Glutamatergic neuron (in vitro differentiated cells): ENCODE measurements at places on chromosomes 1 and 21. TPM values are rescaled to one million over a fixed set of nuclear protein-coding genes. Genes with fewer than 3 reads are reported as not detected.

GRCh38 chr1:33724348-33724747 lies 139.5 kb upstream of the HMGB4 start:
- H3K4me3 ChIP-seq, result no peak overlapping the region
- no peaks in the 10 kb centered on the region for H3K36me3 ChIP-seq
- H3K27me3 ChIP-seq, result no peaks in the 10 kb centered on the region

- H3K27me3 ChIP-seq, result peaks cover 6% of the 10 kb centered on the region
- H3K4me1 ChIP-seq, result peaks cover 15% of the 10 kb centered on the region
- H3K27ac ChIP-seq, result no peak overlapping the region
- no peak overlapping the region for H3K4me3 ChIP-seq
- no peaks in the 10 kb centered on the region for H3K36me3 ChIP-seq
- no peak for DNase-seq
Observed at GRCh38 chr1:53482441-53483153, 23.4 kb downstream of the DMRTB1 start.

- H3K36me3 ChIP-seq, result no peaks in the 10 kb centered on the region
- H3K27ac ChIP-seq, result no peak overlapping the region
- H3K4me1 ChIP-seq, result peaks cover 38% of the 10 kb centered on the region
- peaks cover under 1% of the 10 kb centered on the region for H3K27me3 ChIP-seq
- no peak for DNase-seq
- H3K4me3 ChIP-seq, result no peak overlapping the region
Observed at GRCh38 chr1:208179263-208179816, 64.8 kb downstream of the PLXNA2 start.

- DNase-seq, result no peak
- H3K4me1 ChIP-seq, result peaks cover 37% of the 10 kb centered on the region
- no peak overlapping the region for H3K27ac ChIP-seq
Observed at GRCh38 chr1:201751872-201752271, 77.1 kb upstream of the IPO9 start.

DNA sequence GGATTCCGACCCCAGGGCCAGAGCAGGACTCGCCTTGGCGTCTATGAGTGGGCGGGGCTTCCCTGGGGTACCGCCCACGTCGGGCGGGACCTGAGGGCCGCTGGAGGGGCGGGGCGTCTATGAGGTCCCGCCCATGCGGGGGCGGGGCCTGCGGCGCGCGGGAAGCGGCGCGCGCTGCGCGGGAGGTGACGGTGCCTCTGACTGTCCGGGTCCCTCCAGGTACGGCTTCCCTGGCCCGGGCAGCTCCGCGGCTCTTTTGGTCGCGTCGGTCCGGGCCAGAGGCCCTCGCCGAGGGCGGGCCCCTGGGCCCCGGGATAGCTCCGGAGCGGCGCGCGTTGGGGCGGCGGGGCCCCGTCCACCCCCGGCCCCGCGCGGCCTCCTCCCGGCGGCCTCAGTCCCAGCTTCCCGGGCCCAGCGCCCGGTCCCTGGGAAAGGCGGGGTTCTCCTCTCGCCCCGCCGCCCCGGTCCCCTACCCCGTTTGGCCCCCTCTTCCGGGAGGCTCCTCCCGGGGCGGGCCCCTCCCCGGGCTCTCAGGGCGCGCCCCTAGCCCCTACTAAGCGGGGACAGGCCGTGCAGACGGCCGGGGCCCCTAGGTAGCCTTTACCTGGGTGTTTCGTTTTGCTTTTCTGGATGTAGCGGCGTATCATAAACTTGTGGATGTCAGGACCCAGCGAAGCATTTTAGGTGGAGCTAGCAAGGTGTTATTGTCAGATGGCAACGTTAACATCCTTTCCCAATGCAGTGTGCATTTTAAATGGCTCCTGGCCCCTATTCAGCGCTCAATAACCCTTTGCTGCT lies at the start of gene CHAF1B:
TSS of gene CHAF1B (plus strand) at position 160 of the 798 bp plus-strand sequence. CDS start 745 bp downstream, outside the sequence.
- H3K4me3 ChIP-seq, result peak within 1 kb of the TSS; percentile 50
- peaks cover 3% of the 10 kb centered on the region for H3K4me1 ChIP-seq
- no peak within 1 kb of the TSS for H3K27ac ChIP-seq
- H3K36me3 ChIP-seq, result no peaks in the 10 kb centered on the region
- H3K27me3 ChIP-seq, result peaks cover 3% of the 10 kb centered on the region

Gene BATF3
- 0.56 TPM for total RNA-seq

- H3K4me1 ChIP-seq, result peaks cover 2% of the 10 kb centered on the region
- H3K27ac ChIP-seq, result no peak overlapping the region
- no peak overlapping the region for H3K4me3 ChIP-seq
- no peak for DNase-seq
- no peaks in the 10 kb centered on the region for H3K27me3 ChIP-seq
Observed at GRCh38 chr1:6861075-6861724, 75.9 kb downstream of the CAMTA1 start.

- H3K27ac ChIP-seq, result no peak overlapping the region
- no peaks in the 10 kb centered on the region for H3K27me3 ChIP-seq
- no peaks in the 10 kb centered on the region for H3K4me1 ChIP-seq
- peaks cover 4% of the 10 kb centered on the region for H3K36me3 ChIP-seq
Observed at GRCh38 chr1:116766616-116767469, 12.6 kb downstream of the CD2 start.

DNA sequence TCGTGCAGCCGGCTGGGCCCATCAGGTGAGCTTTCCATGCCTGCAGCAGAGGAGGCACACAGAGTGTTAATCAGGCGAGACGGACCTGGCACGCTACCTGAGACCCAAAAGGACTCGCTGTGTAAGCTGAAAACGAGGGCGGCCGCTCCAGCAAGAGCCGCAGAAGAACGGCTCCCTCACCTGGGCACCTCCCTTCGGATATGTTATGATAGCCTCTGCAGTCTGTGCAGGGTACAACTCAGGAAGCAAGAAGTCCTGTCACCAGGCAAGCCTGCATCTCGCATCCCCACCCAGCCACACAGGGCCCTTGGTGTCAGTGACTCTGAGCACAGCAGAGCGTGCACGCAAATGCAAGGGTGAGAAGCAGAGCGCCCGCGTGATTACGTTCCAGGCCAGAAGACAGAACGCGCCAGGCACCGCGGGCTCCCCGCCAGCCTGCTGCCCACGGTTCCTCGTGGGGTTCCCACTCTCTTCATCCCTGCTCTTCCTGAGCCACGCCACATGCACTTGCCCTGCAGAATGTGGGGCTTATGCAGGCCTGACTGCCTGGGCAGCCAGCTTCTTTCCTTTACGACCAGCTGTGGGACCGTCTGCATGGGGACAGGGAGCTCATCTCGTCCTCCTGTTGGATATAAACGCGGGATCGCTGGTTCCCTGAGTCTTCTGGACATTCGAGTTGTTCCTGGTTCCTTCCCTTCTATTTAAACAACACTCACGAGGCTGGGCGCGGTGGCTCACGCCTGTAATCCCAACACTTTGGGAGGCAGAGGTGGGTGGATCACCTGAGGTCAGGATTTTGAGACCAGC lies 20.2 kb upstream of the LRRC47 start:
- no peak overlapping the region for H3K27ac ChIP-seq
- no peaks in the 10 kb centered on the region for H3K36me3 ChIP-seq
- peaks cover 38% of the 10 kb centered on the region for H3K4me1 ChIP-seq
- no peak overlapping the region for H3K4me3 ChIP-seq
- no peak for DNase-seq

- no peaks in the 10 kb centered on the region for H3K27me3 ChIP-seq
- no peak overlapping the region for H3K27ac ChIP-seq
- no peaks in the 10 kb centered on the region for H3K36me3 ChIP-seq
- H3K4me3 ChIP-seq, result no peak overlapping the region
- no peaks in the 10 kb centered on the region for H3K4me1 ChIP-seq
Observed at GRCh38 chr1:34425046-34425445, 248.3 kb downstream of the C1orf94 start.

DNA sequence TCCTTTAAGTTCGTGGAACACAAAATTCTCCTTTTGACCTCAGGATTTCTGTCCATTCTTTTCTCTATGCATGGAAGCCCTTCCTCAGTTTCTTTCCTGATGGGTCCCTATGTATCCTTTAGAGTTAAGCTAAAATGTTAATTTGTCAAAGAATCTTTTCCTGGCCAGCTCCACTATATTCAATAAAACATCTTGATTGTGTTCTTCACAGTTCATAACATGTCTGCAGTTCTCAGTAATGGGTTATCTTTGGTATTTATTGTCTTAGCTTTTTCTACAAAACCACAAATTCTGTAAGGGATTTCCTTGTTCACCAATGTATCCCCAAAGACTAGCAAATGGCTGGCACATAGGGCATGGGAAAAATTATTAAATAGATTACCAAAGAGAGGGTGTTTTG lies 998.5 kb downstream of the ADGRL2 start:
- no peaks in the 10 kb centered on the region for H3K27me3 ChIP-seq
- no peaks in the 10 kb centered on the region for H3K4me1 ChIP-seq
- H3K36me3 ChIP-seq, result no peaks in the 10 kb centered on the region
- H3K4me3 ChIP-seq, result no peak overlapping the region
- no peak for DNase-seq

Gene BLACAT1
- total RNA-seq, result 1.1 TPM

Gene MYBPH
- total RNA-seq, result not detected

- no peaks in the 10 kb centered on the region for H3K4me1 ChIP-seq
Observed at GRCh38 chr1:196723325-196724185, 51.1 kb upstream of the CFHR3 start.

- H3K27me3 ChIP-seq, result no peaks in the 10 kb centered on the region
- peaks cover 42% of the 10 kb centered on the region for H3K4me1 ChIP-seq
- peak overlapping the region; percentile 35 for H3K4me3 ChIP-seq
- peak overlapping the region; percentile 69 for H3K27ac ChIP-seq
- no peaks in the 10 kb centered on the region for H3K36me3 ChIP-seq
Observed at GRCh38 chr21:37455504-37455911, 88.9 kb downstream of the DYRK1A start.
